Fibroblast of villous mesenchyme (primary cell): ENCODE measurements at places on chromosomes 7 and 10.

GRCh38 chr10:119020627-119020946 is 8.9 kb upstream of the NANOS1 start:
- peak; percentile 30 for DNase-seq

- no peak for DNase-seq
Measured at GRCh38 chr7:28207486-28208158, 27.0 kb upstream of the JAZF1 start.

- no peak for DNase-seq
Measured at GRCh38 chr7:67450171-67450570, 453.5 kb downstream of the TYW1 start.

DNA sequence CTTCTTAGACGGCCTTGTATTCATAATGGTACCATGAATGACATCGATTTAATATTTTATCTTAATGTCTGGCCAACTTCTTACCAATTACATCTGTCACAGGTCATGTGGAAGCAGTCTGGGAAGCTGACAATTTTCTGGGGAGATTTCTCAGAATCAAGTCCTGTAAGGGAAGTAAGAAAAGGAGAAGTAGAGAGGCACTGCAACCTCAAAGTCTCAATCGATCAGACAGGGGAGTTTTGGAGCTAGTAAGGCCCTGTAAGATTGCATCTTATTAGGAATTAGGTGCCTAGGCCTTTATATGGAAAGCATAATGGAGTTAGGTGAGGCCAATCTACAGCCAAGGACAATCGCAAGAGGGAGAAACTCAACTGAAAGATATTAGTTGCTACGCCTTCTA is 694.6 kb upstream of the SORCS1 start:
- no peak for DNase-seq
